ENCODE measurements at places on chromosomes 2 and 18.

GRCh38 chr2:102986826-102987490 lies 225.1 kb downstream of the TMEM182 start:
- no peak for DNase-seq

DNA sequence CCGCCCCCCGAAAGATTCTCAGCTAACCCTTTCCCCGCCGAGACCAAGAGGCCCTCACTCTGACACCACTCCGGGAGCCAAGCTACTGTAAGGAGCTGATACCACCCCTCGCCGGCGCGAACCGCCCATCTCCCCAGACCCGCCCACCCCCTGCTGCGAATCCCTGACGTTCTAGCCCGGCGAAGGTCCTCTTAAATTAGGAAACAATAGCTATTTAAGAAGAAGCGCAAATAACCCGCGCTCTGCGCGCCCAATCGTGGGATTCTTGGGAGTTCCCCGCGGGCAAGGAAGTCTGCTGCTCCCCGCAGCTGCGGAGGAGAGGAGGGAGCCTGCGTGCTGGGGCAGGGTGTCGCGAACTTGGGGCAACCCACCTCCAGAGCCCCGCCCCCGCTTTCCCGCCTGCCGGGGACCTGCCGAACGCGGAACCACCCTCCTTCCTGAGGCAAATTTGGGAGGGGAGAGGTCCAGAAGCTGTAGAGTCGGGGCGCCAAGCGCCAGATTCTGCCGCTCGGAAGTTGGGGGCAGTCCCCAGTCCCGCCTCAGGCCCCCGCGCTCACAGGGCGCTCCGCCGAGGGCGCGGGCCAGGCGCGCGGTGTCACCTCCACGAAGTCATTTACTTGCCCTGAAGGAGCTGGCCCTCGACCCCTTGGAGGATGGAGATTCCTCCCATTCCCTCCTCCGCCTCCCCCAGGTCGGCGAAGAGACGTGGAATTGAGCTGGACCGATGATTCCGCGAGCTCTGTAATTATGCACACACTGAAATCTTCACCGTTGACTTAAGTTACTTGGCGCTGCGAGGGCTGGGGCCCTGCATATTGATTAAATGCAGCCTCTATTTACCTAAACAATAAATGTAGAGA lies 8.4 kb upstream of the SP9 start:
- peak; percentile 51 for DNase-seq

DNA sequence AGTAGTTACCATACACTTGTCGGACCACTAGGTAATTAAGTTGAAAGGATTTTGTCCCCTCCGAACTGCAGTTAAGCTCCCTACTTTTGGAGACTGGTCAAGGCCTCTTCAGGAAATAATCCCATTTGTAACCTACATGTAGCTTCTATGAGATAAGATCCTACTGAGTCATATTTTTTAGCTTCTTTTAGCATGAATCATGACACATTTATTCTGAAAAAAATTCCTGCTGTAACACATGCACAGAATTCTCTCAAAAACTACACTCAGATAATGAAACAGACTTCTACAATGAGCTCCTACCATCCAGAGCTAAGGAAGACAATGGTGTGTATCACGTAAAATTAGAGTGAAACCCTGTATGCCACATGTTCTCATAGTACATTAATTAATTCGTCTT lies 100.7 kb upstream of the CCDC195 start:
- no peak for DNase-seq

DNA sequence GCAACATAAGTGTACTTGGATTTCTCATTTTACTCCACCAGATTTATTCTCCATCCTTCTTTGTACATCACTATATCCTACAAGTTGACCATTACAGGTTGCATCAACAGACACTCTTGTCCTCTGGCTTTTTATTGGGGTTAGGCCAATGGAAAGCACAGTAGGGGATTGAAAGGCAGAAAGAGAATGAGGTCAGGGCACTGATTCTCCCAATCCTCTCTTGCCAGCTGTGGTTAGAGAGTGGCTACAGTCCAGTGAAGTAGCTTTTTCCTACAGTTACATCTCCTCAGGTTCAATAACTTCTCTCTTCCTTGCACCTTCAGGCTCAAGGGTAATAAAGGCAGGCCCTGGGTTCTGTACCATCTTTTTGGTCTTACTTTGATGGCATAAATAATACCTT lies 20.2 kb upstream of the COL5A2 start:
- DNase-seq = no peak

- no peak for DNase-seq
These were observed 3.0 kb downstream of the LBH start for GRCh38 chr2:30234180-30234971.

GRCh38 chr2:144358374-144358964 lies 161.4 kb downstream of the ZEB2 start:
- no peak for DNase-seq

DNA sequence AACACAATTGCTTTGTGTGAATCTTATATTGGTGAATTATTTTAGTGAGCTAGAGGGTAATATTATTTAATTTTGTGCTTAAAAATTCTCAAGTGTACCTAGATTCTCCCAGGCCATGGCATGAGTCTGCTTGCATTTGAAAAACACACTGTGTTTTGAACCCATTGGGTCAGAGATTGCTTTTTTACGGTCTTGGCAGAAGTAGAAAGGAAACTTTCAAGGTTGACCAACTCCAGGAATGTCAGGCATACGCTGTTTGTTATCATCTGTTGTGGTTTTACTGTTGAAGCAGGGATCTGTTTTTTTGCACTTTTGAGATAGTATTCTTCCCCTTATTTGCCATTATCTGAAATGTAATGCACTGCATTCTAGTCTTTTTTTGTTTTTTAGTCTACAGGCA lies 377.4 kb downstream of the RPRM start:
- no peak for DNase-seq

DNA sequence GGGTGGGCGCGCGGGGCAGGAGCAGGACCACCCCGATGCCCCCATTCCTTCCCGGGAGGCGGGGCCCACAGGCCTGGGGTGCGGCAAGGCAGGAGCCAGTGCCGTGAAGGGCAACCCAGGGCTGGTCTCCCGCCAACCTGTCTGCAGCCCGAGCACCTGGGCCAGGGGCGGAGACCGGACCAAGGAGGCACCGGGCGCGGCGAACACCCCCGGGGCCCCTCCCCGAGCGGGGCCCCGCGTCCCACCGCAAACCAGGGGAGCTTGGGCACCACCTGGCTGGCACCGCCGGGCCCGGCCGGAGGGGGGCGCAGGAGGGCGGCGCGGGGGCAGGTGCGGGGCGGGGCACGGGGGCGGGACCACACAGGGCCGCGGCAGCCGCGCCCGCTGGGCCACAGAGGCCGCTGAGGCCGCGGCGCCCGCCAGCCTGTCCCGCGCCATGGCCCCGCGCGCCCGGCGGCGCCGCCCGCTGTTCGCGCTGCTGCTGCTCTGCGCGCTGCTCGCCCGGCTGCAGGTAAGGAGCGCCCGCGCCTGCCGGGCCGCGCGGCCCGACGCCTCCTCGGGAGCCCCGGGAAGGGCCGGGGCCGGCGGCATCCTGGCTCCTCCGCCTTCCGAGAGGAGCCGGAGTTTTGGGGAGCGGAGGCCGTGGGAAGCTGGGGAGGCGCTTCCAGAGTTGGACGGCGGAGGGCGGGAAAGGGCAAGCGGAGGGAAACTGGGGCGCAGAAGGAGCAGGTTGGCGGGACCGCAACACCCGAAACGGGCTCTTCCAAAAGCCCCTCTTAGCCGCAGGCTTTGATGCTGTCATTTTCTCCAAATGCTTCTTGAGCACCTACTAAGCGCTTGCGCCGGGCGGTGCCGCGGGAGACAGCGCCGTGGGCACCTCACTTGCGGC lies at the start of gene TNFRSF11A:
Gene TNFRSF11A, plus strand, starts transcription at position 394 of the 889 bp plus-strand sequence. Its CDS starts 43 bp downstream, at position 437.
- peak; percentile 75 for DNase-seq

GRCh38 chr2:67783026-67783425 lies 279.8 kb downstream of the C1D start:
- DNase-seq = no peak

DNA sequence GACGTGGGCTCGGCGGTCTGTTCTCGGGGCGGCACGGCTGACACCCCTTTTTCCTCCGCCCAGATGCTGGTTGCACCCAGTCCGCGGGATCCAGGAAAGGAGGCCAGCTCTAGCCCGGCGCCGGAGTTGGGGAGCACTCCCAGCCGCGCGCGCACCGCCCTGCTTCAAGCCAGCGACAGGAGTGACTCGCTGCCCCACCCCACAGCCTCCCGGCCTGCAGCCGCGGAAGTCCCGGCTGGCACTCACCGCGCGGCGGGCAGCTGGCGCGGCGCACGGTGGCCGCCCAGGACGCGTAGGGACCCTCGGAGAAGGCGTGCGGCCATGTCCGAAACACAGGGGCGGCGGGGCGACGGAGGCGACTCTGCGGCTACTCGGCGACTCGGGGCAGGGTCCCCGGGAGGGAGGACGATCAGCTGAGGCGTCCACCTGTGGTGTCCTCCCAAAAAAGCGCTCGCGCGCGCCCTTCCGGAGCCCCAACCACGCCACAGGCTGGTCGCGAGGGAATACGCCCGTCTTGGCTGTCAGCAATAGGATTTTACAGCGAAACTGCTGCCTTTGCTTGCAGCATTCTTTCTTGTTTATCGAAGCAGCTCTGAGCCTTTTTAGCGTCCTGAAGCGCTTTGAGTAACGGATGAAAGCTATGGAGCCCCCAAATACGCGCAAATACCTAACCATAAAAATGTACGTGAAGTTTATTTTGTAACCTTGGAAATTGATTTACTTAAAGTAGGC lies at the start of gene ACADL:
Gene ACADL, minus strand, starts transcription at position 507 of the 732 bp plus-strand sequence. Its CDS starts 184 bp downstream, at position 323.
- DNase-seq = no peak

GRCh38 chr2:19141234-19142004 lies 217.0 kb downstream of the OSR1 start:
- DNase-seq = no peak

DNA sequence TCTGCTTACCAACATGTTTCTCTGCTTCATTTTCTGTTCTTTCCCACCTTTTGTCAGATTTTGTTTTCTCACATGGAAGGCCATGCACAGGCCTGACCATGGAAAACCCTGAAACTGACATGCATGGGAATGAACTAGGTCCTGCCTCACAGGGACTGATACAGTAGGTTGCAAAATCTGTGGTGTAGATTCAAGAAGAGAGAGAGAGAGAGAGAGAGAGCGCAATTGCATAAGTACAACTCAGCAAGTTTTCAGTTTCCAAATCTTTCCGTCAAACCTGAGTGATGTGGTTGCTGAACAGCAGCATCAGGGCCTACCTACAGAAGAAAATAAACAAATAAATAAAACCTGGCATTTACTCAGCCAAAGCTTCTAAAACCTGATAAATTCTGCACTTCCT lies 87.5 kb upstream of the RNF152 start:
- no peak for DNase-seq

DNA sequence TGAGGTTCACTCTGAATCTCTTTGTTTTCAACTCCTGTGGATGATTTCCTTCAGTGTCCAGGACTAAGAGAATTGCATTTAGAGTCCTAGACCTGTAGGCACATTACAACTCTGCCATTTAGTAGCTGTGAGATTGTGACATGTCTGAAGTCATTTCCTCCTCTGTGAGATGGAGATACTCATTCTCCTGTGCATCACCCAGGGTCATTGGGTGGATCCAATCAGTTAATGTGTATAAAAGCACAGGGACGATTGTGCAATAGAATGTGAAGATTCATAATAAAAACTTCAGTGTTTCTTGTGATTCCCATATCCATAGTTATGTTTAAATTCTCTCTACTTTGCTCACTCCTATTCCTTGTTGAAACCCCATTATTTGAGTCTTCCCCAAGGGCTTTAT lies 113.6 kb downstream of the DIS3L2 start:
- no peak for DNase-seq

DNA sequence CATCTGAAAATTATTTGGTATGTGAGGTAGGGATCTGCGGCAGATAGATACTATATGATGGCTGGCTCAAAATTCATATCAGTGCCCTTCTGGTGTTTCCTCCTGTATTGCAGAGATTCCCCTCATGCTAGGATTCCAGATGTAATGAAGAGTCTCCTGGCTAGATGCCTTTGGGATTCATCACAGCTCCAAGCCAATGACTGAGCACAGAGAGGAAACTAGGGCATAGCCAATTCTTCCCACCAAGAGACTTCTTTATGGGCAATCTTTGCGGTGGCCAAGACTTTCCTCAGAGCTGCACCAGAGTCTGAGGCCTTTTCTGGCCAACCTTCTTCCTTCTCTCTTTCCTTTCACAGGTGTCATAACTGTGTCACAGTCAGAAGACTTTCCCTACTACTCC lies 25.5 kb upstream of the CIB4 start:
- no peak for DNase-seq

DNA sequence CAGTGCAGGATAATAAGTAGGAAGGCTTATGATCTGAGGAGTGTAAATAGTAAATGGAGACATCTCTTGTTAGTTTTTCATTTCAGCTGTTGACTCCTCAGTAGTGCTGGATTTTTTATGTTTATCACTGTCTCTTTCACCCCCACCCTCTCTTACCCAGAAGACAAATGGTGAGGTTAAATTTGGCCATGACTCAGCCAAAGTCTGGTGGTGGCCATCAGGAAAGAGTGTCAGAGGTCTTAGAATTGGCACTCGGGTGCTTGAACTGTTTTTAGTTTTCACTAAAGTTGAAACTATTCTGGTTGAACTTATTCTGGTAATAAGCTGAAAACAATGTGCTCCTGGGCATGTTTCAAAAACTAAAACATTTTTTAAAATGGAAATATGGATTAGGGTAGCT lies 123.3 kb downstream of the FHOD3 start:
- DNase-seq = no peak

DNA sequence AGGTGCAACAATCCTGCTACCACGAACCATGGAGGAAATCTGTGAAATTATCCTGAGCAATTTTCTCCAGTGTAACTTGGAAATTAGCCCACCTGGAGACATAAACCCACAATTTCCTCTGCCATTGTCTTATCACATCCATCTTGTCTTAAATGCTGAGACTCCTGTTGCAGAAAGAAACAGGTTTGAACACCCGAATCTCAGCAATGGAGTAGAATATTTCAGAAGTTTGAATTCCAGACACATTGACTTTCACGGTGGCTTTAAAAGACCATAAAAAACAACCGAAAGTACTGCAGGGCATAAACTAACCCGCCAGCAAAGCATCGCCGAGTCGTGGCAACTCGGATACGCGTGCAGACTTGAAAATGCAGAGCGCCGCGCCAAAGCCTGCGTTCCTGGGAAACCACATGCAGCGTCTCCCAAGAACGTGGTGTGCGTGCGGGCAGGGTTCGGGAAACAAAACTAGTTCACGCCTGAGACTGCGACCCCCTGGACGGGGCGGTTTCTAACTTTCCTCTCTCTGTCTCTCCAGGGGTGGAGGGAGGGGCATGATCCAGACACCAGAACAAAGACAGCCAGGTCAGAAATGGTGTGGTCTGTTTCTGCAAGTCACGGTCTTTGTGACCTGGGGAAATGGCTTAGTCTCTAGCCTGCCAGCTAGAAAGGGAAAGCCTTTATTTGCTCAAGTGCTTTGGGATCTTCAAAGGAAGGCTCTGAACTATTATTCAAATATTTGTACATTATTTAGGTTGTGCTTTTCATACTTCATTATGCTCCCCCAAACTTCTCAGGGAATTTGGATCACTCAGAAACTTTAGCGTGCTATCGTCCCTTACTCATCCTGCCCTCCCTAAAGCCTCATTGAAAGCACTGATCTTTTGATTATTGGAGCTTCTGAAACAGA lies 26.9 kb upstream of the KCTD1 start:
- DNase-seq = no peak

- DNase-seq = no peak
These were observed 91.5 kb upstream of the PARD3B start for GRCh38 chr2:204453730-204454167.
